ENCODE measurements at places on chromosomes 7 and 10.

GRCh38 chr10:101749047-101750016 lies 26.6 kb downstream of the FGF8 start:
- no peaks in the 10 kb centered on the region for H3K4me1 ChIP-seq
- no peak overlapping the region for H3K27ac ChIP-seq
- no peaks in the 10 kb centered on the region for H3K36me3 ChIP-seq
- no peak for DNase-seq
- peaks cover 11% of the 10 kb centered on the region for H3K27me3 ChIP-seq

DNA sequence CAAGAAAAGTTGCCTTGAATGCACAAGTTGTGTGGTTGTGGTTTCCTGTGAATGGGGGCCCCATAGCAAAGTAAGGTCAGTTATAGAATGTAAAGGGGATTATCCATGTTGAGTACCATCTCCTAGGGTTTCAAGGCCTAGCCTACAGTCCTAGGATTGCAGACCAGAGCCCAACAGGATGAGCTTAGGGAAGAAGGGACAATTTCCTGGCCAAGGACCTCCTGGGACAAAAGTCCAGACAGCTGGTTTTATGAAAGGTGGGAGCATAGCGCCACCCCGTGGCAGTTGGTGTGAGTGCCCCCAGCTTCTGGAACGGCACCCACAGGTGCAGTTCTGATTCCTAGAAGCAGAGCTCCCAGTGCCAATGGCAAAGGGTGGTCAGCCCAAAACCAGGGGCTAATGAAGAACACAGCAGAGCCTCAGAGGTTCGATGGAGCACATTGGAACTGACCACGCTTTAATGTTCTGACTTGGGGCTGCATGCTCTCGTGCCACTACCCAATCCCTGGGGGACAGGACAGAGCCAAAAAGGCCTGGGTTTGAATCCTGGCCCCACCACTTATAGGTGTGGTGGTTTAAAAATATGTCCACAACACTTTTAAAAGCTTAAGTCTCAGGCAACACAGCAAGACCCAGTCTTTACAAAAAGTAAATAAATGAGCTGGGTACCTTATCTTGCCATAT lies 25.8 kb upstream of the TMEM120A start:
- H3K4me3 ChIP-seq = no peak overlapping the region
- no peaks in the 10 kb centered on the region for H3K4me1 ChIP-seq
- H3K27me3 ChIP-seq = no peaks in the 10 kb centered on the region
- no peak overlapping the region for H3K27ac ChIP-seq
- peak; percentile 84 for DNase-seq

DNA sequence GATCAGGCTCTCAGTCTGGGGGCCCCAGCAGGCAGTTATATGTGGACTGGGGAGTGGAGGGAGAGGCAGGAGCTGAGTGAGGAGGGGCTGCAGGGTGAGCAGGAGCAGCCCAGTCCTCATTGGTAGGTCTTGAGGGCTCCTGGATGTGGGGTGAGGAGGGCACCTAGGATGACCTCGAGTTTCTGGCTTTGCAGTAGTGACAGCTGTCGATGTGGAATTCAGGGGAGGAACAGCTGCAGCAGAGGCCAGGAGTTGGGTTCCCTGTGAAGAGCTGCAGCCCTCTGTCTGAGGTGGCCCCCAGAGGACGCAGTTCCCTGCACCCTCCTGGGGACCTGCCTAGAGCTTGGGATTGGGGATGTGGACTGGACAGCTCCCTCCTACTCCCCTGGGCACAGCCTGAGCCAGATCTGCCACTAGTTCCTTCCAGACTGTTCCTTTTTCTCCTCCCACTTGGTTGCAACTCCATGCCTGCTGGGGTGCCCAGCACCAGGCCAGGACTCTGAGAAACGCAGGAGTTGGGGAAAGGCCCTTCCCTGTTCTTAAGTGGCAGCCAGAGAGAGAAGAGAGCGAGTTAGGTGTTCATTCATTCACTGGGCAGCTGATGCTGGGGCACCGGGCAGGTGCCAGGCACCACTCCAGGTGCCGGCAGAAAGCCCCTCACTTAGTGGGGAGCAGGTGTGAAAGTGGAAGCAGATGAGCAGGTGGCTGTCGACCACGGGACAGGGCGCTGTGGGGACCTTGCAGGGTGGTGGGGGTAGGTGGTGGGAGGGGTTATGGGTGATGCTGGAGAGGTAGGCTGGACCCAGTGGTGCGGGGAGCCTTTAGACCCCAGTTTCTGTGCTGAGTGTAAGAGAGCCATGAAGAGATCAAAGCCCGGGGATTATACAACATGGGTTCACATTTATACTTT lies 57.9 kb downstream of the PRF1 start:
- H3K4me1 ChIP-seq = no peaks in the 10 kb centered on the region
- no peak overlapping the region for H3K27ac ChIP-seq
- DNase-seq = no peak
- H3K36me3 ChIP-seq = no peaks in the 10 kb centered on the region
- H3K4me3 ChIP-seq = no peak overlapping the region
- H3K27me3 ChIP-seq = no peaks in the 10 kb centered on the region

DNA sequence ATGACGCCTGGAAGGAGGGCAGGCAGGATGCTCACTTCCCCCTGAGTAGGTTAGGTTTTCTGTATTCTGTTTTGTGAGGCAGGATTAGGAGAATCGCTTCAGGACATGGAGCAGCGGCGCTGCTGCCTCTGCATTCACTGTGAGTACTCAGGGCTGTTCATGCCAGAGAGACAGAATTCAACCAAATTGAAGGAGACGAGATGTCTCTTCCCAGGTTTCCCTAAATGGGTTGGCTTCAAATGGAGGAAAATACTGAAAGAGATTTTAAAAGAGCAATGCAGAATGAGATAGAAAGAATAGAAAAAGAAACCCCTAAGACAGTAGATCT lies 21.9 kb upstream of the CNPY1 start:
- H3K27ac ChIP-seq = no peak overlapping the region
- no peak overlapping the region for H3K4me3 ChIP-seq
- H3K36me3 ChIP-seq = no peaks in the 10 kb centered on the region
- no peaks in the 10 kb centered on the region for H3K4me1 ChIP-seq

DNA sequence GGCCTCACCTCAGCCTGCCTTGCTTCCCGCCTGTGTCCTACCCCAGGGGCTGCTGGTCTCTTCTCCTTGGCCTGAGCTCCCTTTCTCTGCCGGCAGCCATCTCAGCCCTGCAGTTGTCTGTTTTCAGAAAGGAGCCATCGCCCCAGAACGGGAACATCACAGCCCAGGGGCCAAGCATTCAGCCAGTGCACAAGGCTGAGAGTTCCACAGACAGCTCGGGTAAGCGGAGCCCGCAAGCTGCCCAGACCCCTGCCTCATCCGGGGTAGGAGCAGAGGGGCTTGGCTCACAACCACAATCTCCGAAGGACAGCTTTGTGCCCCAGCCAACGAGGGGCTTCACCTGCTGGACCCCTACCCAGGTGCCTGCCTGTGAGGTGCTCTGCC lies 5.3 kb upstream of the DEPP1 start:
- H3K27me3 ChIP-seq = no peaks in the 10 kb centered on the region
- H3K4me1 ChIP-seq = peaks cover 37% of the 10 kb centered on the region
- H3K4me3 ChIP-seq = no peak overlapping the region
- DNase-seq = peak; percentile 52
- H3K27ac ChIP-seq = no peak overlapping the region

GRCh38 chr10:131964298-131964697 lies 17.4 kb downstream of the BNIP3 start:
- DNase-seq = no peak
- peaks cover 32% of the 10 kb centered on the region for H3K36me3 ChIP-seq

- H3K36me3 ChIP-seq = peaks cover 3% of the 10 kb centered on the region
- no peak overlapping the region for H3K4me3 ChIP-seq
- H3K27ac ChIP-seq = no peak overlapping the region
Measured at GRCh38 chr10:70549962-70550458, 52.5 kb downstream of the PRF1 start.

GRCh38 chr7:80775897-80776296 lies 137.5 kb downstream of the CD36 start:
- H3K27me3 ChIP-seq = no peaks in the 10 kb centered on the region
- no peak overlapping the region for H3K4me3 ChIP-seq
- peaks cover 38% of the 10 kb centered on the region for H3K4me1 ChIP-seq
- no peak for DNase-seq

DNA sequence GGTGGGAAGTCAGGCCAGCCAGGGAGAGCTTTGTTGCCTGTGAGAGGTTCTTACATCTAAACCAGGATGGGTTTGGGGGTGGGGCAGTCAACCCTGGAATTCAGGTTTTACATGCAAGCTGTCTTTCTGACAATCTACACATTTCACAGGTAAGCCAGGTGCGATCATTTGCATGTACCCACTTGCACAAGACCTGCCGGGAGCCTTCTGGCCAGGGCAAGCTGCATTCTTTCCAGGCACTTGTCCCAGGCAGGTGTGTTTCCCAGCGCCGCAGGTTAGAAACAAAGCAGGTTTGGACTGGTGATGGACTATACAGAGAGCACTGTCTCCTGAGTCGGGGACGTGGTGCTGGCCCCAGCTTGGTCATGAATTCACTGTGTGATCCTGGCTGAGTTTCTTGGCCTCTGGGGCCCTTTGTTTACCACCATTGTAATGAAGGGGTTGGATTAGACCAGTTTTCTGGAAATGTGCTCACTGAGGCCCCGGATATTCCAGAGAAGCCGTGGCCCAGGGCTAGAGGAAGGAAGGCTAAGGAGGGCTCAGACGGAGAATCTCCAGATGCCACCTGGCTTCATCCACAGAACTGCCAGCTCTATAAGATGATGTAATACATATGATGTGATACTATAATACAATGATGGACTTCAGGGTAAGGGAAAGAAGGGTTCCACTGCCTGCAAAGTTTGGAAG lies 205.2 kb upstream of the SVIL start:
- H3K4me1 ChIP-seq = peaks cover 39% of the 10 kb centered on the region
- no peak overlapping the region for H3K4me3 ChIP-seq
- no peaks in the 10 kb centered on the region for H3K36me3 ChIP-seq

GRCh38 chr7:277228-277627 lies 12.7 kb upstream of the FOXL3 start:
- H3K4me3 ChIP-seq = no peak overlapping the region
- H3K27ac ChIP-seq = no peak overlapping the region
- H3K27me3 ChIP-seq = peaks cover 6% of the 10 kb centered on the region
- no peaks in the 10 kb centered on the region for H3K4me1 ChIP-seq

DNA sequence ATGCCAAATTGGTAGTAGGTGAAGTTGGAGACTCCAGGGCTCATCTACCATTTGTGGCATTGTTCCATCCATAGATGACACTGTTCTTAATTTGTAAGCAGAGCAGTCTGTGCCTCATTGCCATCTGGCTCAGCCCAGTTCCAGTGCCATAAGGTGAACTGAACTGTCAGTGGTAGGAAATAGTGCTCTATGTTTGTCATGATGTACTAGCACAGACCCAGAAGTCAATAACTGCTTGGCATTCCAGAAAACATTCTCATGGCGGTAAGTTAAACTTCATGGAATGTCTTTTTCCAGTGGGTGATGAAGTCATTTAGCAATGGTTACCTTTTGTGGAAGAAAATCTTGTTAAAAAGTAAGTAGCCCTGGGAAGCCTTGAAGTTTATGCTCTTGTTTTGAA lies 302.7 kb downstream of the SUGCT start:
- H3K4me3 ChIP-seq = no peak overlapping the region
- H3K4me1 ChIP-seq = no peaks in the 10 kb centered on the region
- H3K36me3 ChIP-seq = no peaks in the 10 kb centered on the region
- DNase-seq = no peak
- no peaks in the 10 kb centered on the region for H3K27me3 ChIP-seq
- no peak overlapping the region for H3K27ac ChIP-seq

DNA sequence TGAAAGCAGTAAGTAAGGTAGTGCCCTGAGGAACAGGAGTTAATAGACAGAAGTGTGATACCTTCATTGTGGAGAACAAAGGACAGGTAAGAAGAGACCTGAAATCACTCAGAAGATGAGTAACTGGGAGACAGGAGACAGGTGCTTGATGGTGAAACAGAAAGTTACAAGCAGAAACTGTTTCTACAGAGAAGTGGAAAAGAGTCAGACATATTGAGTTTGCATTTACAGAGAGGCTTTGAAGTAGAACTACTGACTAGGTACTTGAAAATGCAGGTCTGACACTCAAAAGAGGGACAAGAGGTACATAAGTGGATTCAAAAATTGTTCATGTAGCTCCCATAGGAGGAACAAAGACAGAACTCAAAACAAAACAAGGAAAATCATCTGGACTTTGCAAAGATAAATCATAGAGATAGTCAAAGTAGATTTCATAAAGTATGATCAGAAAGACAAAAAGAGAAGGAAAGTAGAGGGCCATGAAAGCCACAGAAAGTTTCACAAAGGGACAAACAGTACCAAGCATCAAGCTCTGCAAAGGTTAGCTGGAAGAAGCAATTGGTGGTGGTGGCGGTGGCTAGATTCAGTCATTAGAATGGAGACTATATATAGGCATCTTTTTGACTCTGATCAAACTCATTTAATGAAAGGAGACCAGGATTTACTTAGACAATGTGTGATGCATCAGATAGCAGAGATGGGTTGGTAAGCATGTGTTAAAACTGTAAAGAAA lies 198.4 kb downstream of the PCLO start:
- no peak for DNase-seq
- no peak overlapping the region for H3K27ac ChIP-seq
- H3K27me3 ChIP-seq = no peaks in the 10 kb centered on the region
- H3K4me3 ChIP-seq = no peak overlapping the region
- no peaks in the 10 kb centered on the region for H3K4me1 ChIP-seq

DNA sequence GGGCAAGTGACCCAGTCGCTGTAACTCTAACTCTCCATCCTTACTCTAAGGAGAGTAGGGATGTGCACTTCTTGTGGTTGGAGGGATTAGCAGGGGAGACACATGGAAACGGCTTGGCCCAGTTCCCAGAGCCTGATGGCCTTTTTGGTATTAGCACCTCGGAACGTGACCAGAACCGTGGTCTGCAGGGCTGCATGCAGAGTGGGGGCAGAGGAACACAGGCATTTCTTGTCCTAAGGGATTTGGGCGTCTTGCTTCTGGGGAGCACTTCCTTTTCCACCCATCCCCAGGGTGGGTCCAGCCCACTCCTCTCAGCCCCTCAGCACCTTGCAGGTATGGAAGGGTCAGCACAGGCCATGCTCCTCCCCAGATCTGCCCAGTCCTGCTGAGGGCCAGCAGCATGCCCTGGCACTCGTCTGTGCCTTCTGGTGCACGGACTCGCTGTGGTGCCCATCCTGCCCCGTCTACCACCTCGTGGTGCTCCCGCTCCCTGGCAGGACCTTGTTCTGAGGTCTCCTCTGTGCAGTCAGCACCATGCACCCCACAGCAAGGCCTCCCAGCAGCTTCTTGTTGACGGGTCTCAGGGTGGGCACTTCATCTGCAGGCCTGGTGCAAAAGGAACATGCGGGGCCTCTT lies 109.6 kb downstream of the ACTR3B start:
- H3K4me1 ChIP-seq = no peaks in the 10 kb centered on the region
- no peak overlapping the region for H3K4me3 ChIP-seq
- H3K27ac ChIP-seq = no peak overlapping the region
- H3K36me3 ChIP-seq = peaks cover 6% of the 10 kb centered on the region
- no peak for DNase-seq

DNA sequence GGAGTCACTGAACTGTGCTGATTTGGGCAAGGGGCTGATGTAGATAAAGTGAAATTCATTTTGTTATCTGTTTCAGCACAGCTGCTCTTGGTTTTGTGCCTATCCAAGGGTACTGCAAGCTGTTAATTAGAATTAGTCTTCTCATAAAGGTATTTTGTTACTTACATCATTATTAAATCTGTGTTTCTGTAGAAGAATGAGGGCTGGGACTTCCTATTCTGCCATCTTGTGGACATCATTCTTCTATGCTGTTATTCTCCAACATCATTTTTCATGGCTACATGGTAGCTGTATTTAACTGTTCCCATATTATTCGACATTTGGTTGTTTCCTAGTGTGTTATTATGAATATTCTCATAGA lies 76.2 kb upstream of the CCDC71L start:
- no peak for DNase-seq
- no peak overlapping the region for H3K4me3 ChIP-seq
- H3K27me3 ChIP-seq = no peaks in the 10 kb centered on the region
- H3K27ac ChIP-seq = no peak overlapping the region
- no peaks in the 10 kb centered on the region for H3K36me3 ChIP-seq

All from suprapubic skin (tissue), 4 donors.